ENCODE measurements at places on chromosomes 1 and 21.

DNA sequence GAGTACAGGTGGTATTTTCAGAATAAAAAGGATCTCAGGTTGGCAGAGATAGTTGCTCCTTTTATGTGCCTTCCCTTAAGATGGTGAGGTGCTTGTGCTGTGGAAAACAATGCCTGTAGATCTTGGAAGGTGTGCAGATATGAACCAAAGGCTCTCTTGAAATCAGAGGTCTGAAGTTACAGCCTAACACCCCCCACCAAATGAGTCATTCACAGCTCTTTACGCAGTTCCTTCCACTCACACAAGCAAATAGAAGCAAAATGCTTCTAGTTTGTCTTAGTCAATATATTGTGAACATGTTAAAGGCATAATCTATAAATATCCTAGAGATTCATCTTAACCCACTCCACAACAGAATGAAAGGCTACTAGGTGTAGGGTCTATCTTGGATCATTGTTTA is 128.9 kb upstream of the NR5A2 start:
- DNase-seq: no peak

DNA sequence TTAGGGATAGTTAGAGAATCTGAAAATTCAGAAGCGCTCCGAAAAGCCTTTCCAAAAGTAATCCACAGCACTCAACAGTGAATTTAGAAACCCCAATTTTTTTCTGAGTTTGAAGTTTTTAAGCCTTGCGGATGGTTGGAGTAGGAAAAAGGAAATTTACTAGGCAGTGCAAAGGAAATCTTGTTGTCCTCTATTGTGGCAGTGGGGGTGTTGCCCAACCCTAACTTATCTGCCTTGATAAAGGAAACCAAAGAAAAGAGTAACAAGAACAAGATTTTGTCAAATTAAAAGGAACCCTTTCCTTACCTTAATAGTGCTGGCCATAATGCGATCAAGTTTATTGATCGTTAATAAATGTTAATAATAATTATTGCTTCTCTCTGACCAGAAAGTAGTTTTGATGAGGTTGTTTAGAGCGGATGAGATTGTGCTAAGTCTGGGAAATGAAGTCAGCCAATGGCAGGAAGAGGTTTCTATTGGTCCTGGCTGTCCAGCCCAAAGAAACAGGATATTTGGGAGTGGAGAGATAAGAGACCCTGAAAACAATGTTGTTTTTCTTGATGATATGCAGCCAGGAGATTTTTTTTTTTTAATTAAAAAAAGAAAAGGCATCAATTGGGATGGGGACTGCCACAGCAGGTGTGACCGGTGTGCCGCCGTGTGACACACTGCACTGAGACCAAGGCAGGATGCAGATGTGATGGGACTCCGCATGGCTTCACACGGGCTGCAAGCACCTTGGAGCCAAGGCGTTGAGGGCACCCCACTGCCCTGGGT is at the start of gene ERG:
Gene ERG (minus strand): TSS at position 421 of the 777 bp plus-strand sequence. CDS start 97 bp downstream, at position 324.
- no peak for DNase-seq

DNA sequence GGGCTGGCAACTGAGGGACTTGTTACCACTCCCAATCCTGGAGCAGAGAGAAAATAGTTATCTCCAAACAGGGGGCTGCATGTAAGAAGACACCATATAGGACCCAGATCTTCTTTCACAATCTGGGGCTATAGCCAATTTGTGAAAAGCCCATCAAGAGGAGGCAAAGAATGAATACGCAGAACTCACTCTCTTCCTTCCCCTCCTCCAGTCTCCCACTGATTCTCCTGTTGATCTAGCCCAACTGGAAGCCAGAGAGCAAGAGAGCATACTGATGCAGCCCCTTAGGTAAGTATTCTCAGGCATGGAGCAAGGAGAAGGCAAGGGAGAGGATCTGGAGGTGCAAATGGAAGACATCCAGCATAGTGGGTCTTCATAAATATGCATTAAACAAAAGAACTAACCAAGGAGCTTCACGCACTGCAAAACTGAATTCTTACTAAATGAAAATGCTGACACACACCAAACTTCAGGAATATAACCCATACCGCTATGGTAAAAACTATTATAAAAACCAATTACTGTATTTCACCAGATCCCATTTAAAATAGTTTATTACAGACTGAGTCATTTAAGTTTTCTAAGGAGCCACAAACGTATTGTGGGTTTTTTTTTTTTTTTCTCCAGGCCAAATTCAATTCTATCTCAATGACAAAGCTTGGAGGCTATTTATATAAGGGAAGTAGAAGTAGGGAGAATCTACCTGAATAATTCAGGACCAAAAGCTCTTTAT is 15.5 kb upstream of the HMGB4 start:
- peak; percentile 49 for DNase-seq

DNA sequence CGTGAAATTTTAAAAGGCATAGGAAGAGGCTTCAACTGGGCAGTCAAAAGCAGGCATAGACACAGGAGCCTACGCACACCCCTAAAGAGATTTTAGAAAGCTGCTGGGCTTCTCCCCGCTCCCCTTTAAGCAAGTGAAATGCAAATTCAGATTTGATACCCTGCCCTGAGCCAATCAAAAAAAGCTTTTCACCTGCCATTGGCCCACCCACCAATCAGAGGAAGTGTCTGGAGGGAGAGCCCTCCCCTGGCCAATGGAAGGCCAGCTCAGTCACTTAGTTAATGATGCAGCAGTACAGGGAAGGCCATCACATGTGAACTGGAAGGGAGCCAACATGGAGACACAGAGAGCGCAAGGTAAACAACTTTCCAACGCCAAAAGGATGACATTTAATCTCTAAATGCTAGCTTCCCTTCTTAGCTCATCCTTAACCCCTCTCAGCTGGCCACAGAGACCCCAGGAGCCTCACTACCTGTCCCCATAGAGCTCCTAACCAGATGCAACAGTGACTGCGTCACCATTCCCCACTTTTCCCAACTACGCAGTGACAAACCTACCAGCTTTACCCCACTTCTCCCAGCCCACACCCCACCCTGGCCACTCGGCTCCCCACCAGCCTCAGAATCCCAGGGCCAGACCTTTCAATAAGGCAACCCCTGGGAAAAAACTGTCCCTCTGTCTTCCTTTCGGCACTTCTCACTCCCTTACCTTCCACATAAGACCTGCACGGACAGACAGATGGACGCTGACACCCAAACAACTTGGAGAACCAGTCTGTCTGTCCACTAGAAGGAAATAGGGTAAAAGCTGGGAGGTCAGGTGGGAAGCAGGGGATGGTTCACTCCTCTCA is 71.0 kb downstream of the CD46 start:
- no peak for DNase-seq

DNA sequence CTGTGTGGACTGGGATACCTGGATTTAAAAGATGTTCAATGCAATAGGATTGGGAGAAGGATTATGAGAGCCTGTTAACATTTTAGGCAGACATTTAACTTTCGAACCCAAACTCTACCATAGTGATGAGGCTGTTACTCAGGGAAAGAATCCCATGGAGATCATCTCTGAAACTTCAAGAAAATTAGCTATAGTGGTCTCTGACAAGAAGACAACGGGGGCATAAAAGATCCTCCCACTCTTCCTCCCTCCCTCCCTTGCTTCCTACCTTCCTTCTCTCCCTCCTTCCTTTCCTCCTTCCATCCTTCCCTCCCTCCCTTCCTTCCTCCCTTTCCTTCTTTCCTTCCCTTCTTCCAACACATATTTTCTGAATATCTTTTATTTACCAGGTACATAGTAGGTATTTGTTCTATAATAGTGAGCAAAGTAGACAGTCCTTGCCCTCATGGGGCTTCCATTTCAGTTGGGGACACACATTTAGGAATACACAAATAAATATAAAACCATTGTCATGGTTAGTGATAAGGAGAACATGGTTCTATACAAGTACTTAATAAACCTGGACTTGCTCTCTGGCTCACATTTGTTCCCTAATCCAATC is 143.2 kb downstream of the ATP6V1G3 start:
- DNase-seq: no peak

DNA sequence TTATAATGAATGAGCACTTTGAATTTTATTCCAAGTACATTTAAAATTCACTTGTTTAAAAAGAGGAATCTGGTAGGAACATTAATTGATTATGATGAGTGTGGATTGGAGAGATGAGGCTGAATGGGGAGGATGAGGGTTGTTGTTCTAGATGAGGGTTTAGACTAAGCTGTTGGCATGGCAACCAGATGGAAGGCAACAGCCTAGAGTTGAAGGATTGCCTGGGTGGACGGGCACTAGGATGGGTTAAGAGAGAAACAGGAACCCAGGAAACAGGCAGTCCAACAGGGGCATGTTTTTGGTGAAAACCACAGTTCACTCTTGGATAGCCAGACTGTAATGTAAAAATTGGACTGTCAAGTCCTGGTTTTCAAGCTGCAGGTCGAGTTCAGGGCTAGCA is 125.5 kb downstream of the CHRM3 start:
- no peak for DNase-seq

- DNase-seq: no peak
Observed at GRCh38 chr1:168134132-168134531, 2.6 kb downstream of the GPR161 start.

DNA sequence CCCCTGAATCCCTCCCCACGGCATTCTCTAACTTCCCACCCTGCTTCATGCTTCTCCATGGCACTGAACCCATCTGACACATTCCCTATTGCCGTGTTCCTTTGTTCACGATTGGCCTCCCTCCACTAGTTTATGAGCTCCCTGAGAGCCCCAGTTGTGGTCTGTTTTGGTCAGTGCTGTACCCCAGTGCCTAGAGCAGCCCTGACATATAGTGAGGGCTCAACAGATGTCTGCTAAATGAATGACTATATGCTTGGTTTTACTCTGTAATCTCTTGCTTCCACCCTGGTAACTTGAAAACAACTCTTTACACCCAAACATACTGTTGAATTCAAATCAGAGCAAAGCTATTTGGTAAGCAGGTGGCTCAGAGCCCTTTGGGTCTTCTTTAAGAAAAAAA is 171.1 kb upstream of the EDN2 start:
- DNase-seq: no peak

DNA sequence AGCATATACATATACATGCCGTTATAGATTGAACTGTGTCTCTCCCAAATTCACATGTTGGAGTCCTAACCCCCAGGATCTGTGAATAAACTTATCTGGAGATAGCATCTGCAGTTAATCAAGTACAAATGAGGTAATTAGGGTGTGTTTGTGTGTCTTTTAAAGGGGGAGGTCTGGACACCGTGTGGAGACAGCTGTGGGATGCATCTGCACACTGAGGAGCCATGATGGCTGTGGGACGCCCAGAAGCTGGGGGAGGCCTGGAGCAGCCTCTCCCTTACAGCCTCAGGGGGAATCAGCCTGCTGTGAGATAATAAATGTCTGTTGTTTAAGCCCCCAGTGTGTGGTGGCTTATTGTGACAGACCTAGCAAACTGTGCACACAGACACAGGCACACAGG is 51.8 kb upstream of the COL18A1 start:
- DNase-seq: no peak

GRCh38 chr1:190904091-190904695 is 426.5 kb upstream of the BRINP3 start:
- DNase-seq: no peak

- no peak for DNase-seq
Observed at GRCh38 chr1:87953121-87953520, 624.4 kb downstream of the LMO4 start.

DNA sequence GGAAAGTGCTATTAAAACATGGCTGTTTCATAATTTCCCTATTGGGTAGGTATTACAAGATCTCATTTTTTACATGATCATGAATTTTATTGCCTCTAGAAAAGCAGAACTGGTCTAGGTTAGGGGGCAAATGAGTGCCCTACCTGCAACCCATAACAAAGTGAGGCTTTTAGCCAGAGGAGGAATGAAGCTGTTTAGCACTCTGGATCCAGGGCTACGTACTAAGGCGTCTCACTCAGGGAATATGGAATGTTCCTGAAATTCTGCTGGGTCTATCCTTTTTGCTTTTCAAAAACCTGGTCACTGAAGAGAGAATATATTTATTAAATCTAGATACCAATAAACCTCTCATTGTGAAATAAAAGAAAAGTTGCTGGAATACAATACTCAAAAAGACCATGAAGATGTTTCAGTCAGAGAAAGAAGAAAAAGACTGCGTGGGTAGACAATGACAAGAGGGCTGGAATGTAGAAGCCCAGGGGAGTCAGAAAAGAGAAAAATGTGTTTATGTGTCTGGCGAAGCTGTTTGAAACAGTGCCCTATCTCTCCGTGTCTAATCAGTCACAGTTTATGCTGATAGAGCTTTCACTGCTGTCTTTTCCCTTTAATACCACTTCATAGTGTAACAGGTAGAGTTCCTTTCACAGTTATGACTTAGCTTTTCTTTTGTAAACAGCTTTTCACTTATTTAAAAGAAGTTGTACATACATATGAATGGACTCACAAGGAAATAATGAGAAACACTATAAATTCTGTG is 25.0 kb upstream of the SYDE2 start:
- no peak for DNase-seq

- DNase-seq: no peak
Observed at GRCh38 chr1:203516184-203516583, 22.2 kb downstream of the OPTC start.

DNA sequence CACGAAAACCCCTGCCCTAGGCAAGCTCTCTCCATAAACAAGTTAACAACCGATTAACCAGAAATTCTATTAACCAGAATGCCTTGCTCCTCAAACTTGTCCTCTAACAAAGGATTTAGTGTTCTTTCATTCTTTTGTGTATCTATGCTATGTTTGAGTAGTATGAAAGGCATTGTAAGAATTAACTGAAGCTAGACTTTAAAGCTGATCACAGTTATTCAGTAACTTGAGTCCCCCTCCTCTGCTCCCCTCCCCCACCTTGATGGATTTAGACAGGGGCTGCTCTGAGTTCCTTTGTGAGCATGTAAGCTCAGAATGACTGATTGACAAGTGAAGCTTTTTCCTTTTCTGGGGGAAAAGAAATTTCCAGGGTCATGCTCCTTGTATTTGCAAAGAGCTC is 257.6 kb downstream of the TTLL7 start:
- no peak for DNase-seq

DNA sequence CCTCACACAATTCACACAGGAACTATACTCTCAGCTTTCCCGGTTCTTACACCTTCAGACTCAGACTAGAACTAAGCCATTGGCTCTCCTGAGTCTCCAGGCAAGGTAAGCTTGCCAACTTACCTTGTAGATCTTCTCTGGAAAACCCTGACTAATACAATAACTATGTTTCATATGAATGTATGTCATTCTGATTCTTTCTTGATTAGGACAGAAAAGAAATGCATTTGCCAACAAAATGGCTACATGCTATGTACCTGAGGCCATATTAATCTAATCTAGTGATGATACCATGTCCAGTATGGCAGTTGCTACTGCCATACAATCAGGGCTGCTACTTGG is 9.8 kb upstream of the ZSWIM5 start:
- DNase-seq: no peak

- no peak for DNase-seq
Observed at GRCh38 chr1:54227091-54227602, 27.2 kb downstream of the MRPL37 start.

DNA sequence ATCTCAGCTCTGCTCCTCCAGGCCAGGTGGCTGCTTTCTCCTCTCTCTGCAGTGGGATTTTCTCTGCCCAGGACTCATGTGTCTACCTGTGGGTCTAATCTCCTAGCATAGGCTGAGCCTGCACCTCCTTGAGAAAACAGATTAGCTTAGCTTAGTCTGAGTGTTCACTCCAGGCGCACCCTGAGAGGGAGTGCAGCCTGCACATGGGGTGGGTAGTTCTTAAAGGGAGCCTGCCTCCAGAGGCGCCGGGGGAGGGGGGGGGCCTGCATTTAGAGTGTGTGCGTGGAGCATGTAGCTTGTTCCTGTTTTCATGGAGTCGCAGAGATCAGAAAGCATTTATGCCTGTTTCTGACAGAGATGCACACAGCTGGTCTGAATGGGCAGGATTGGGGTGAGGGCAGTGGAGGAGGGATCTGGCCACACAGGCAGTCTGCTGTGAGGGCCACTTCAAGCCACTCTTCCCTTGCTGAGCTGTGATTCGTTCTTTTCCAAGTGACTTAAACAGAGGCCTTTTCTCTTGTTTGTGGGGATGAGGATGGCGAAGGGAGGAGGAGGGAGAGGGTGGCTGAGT is 45.2 kb downstream of the GALNT2 start:
- no peak for DNase-seq
